Stimulated activated CD4-positive, alpha-beta T cell treated with anti-CD3 and anti-CD28 coated beads, TNF-alpha, amount 100 ng/mL, for 1 hour (primary cell): ENCODE measurements at places on chromosomes 1 and 21.

DNA sequence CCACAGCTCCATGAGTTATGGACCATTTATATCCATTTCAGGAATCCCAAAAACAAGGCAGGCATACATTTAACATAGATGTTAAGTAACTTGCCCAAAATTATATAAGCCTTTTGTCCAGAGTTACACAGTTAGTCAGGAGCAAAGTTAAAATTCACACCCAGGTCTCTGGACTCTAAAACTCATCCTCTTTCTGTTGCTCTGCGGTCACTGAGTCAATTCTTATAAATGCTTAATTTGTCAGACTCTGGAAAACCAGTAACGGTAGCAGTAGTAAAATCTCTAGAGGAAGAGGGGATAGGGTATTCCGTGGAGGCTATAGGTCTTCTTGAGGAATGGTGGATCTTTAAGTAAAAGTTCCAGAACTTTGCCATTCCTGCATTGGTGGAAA is 223.6 kb upstream of the JUN start:
- no peak for DNase-seq

DNA sequence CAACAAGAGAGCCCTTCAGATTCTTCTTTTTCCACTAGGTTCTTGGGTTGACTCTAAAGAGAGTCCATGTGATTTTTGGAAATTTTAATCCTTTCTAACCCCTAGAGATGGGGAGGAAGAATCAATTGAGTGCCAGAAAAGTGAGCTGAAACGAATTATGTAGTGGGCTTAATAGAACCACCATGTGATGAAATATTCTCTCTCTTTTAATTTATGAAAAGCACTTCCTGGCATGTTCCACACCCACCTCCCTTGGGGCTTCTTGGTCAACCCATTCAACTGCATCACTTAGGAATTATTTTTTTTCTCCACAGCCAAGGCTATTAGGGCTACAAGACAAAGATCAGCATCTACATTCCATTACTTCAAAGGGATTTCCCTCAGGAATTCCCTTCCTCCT is 79.6 kb downstream of the ZC3H11B start:
- no peak for DNase-seq

GRCh38 chr1:35461966-35462651 is 95.1 kb downstream of the KIAA0319L start:
- no peak for DNase-seq

DNA sequence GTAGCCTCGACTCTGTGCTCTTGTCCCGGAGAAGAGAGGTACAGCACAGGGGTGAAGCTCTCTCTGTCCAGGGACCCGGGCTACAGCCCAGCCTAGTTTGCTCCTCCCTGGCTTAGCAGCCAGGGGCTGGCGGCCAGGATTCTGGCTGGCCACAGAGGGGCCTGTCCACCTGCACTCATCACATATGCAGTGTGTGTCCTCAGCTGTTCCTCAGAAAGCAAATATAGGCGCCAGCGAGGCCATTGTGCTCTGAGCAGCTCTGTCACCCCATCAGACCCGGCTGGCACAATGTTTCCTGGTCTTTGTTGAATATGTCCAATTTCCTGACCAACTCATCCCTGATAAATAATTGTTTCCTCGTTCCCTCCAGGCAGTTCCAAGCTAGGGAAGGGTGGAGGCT is 28.5 kb downstream of the KCND3 start:
- no peak for DNase-seq

GRCh38 chr1:151739590-151740355 is 18.5 kb downstream of the RIIAD1 start:
- DNase-seq, result no peak

GRCh38 chr21:39184050-39184980 is 1.1 kb upstream of the PSMG1 start:
- DNase-seq, result no peak

DNA sequence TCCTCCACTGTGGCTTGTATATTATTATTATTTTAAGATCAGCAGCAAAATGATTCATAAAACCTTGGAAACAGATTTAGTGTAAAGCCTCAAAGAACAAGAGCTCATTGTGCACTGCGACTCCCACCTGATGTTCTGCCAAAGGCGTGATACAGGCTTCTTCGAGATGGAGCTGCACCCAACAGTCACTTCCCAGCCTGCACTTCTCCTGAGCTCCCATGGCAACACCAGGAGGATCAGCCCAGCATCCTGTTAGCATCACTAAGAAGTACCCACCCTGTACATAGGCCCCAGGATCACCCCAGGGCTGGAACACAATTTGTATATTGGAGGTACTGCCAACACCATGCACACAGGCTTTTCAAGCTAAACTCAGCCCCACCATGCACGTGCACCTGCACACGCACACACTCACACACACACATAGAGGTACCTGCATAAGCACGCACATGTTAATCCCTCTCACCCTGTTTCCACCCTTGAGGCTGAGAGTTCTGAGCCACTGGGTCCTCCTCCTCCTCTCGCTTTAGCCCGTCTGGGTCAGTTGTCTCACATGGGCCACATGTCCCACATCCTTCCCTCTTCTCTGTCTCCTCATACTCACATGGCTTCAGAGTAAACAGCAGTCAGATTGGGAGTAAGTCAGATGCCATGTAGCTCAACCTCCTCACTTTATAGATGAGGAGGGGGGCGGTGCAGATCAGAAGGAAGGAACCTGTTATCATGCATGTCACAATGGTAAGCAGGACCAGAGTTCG is 281.9 kb upstream of the POU3F1 start:
- no peak for DNase-seq

DNA sequence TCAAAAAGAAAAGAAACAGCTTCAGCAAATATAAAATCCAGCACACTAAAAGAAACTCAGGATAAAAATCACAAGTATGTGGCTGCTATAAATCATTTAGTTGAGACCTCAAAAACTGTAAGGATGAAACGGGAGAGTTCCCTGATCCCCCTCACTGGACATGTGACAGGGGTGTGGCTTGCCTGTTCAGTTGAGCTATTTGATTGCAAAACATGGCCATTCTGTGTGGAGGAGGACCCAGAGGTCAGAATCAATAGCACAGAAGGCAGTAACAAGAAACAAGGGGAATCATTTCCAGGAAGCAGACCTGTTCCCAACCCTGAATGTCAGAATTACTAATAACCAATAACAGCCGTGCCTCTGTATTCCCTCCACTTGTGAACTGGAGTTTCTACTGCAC is 27.9 kb downstream of the RBM11 start:
- DNase-seq, result no peak

DNA sequence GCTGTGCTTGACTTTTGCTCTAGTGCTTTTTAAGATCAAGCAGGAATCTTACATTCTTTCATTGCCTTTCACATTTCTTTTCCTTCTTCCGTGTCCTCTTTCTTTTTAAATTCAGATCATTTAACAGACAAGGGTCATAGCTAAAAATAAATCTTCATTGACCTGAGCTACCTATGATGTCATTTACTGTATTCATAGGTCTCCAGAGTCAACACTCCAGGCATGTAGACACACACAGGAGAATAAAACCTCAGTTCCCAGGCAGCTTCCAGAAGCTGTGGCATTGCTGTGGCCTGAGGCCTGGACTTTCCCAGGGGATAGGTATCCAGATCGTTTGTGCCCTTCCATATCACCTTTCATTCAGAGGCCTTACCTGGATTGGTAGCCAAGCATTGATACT is 38.5 kb upstream of the ENAH start:
- no peak for DNase-seq

GRCh38 chr1:150387200-150387599 is 23.3 kb downstream of the RPRD2 start:
- DNase-seq, result no peak

DNA sequence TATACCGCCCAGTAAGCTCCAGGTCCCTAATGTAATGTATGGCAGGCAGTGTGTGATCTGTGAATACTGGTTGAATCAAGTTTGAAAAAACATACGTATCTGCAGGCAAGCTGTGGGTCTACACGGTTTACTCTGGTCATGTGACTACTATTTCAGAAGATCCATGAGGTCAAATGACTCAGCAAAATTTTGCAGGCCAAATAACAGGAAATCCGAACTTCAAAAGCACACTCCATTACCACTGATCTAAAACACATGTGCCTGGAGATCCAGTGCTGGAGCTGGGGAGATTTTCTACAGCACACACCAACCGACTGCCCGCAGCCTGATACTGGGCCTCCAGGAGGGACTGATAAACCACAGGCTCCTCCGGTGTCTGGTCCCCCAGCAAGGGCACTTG is 64.5 kb upstream of the SLC44A3 start:
- no peak for DNase-seq

GRCh38 chr1:66258404-66259105 is 275.4 kb upstream of the SGIP1 start:
- no peak for DNase-seq
